Ecto neural progenitor cell (in vitro differentiated cells): ENCODE measurements at places on chromosomes 11 and 22.

DNA sequence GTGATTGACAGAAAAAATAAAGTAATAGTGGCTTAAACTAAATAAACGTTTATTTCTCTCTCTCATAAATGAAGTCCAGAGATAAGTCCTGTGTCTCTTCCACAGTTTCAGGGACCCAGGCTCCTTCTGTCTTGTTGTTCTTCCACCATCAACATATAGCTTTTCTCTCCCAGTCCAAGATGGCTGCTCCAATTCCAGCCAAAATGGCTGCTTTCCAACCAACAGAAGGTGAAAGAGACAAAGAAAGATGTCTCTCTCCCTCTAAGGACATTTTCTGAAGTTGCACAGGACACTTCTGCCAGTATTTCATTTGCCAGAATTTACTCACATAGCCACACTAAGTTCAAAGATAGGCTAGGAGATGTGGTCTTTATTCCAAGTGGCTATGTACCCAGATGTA, 9.4 kb upstream of the PLEKHB1 start:
- no peak for DNase-seq

DNA sequence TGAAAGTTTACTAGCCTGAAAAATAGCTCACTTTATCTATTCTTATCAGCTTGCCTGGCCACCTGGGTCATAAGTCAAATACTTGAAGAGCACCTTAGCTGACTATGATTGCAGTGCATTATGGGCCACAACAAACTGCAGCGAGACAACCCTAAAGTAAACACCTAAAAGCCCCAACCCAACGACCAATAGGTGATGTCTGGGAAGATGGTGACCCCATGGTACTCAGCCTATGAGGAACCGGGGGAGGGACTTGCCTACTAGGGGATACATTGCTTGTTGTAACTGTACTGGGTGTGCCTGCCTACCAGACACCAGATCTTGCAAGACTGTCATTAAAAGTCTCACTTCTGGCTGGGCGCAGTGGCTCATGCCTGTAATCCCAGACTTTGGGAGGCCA, 35.6 kb upstream of the APOBEC3A start:
- DNase-seq, result no peak

- DNase-seq, result peak; percentile 52
Measured at GRCh38 chr11:124754710-124755109, 2.7 kb upstream of the VSIG2 start.

- no peak for DNase-seq
Measured at GRCh38 chr11:86952221-86952875, 2.8 kb downstream of the FZD4 start.

DNA sequence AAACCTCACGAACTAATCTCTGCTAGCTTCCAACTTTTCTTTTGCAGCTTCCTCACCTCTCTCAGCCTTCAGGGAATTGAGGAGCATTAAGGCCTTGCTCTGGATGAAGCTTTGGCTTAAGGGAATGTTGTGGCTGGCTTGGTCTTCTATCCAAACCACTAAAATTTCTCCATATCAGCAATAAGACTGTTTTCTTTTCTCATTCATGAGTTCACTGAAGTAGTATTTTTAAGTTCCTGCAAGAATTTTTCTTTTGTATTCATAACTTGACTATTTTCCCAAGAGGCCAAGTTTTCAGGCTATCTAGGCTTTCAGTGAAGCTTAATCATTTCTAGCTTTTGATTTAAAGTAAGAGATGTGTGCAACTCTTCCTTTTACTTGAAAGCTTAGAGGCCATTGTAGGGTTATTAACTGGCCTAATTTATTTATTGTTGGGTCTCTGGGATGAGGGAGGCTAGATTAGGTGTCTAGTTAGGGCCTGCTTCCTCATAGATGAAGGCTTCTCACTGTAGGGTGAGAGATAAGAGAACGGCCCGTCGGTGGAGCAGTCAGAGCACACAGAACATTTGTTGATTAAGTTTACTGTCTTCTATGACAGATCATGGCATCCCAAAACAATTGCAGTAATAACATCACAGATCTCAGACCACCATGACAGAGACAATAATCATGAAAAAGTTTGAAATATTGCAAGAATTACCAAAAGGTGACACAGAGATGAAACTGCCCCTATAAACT, 33.2 kb downstream of the CSF2RB start:
- DNase-seq, result no peak

DNA sequence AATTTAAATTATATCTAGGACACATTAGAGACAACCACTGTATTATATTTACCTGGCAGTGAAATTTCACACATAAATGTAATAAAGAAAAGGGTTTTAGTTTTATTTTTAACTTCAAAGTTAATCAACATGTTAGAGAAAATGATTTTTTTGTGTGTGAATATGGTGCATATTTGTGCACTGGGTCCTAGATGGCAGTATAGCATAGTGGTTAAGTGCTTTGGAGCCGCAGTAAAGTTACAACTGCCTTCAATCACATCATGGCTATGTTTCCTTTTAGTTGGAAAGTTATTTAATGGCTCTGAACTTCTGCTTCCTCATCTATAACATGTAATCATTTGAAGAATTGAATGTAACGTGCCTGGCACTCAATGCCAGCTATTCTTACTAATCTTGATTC, 108.9 kb upstream of the DDI1 start:
- DNase-seq, result no peak

DNA sequence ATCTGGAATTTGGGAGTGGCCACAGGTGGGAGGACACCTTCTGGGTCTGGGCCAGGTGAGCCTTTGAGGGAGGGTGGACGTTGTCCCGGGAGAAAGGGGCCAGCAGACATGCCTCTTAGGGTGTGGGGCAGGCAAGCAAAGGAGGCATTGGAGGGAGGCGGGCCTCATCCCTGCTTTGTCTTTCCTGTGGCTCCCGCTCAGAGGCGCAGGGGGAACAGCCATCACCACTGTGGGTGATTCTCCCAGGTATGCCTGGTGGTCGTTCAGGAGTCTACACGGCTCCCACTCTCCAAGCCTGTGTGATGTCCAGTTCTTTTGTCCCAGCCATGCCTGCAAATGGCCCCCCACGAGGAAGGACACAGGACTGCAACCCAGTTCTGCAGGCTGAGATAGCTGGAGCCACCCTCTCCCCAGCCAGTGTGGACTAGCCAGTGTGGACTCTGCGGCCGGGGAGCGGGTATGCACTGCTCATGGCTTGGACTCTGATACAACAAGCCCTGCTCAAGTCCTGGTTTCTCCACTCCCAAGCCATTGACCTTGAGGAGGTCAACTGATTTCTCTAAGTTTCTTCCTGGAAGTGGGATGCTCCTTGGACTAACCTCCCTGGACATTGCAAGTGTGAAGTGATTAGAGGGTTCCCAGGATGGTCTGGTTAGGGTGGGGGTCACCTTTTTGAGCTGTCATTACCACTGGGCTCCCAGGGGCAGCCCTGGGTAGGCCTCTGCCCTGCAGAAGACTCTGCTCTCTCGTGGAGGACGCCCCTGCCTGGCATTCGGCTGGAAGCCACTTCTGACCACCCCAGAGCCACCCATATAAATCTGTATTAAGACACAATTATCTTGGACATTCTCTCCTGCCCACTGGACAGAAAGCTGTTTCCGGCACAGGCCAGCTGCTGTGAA, 1151.2 kb downstream of the BRD1 start:
- no peak for DNase-seq

DNA sequence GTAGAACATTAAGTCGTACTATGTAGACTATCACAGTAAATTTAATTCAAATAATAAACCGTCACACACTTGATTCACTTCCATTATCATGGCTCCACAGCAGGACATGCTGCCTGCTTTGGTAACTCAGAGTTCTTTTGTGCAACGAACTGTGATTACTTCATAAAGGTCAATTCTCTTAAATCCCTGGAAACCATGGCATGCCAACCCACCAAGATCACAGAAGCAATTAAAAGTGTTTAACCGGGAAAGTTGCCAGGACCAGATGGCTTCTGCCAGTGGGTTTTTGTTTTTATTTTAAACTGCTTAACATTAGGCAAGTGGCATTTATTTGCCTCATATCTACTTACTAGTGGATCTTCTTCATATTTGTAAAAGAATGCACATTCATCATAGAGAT, 1162.1 kb downstream of the DLG2 start:
- DNase-seq, result no peak

DNA sequence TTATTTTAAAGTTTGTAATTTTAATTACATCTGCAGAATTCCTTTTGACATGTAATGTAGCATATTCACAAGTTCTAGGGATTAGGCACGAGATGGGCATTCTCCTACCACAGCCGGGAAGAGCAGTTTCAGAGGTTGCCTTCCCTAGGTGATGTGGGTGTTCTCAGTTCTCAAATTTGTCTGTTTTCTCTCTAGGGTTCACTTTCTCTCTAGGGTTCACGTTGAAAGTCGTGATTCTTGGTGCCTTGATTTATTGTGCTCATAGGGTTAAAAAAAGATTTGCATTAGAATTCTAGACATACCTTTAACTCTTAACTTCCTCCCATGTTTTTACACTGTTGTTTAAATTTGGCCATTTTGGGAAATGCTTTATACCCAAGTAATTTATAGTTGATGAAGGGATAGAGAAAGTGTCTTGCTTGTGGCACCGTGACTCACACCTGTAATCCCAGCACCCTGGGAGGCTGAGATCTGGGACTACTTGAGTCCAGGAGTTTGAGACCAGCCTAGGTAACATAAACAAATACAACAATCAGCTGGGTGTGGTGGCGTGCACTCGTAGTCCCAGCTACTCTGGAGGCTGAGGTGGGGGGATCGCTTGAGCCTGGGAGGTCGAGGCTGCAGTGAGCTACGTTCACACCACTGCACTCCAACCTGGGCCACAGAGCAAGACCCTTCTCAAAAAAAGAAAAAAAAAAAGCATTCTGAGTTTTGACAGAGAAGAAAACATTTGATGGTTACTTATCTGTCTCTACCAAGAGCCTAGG, 3.6 kb downstream of the MED15 start:
- DNase-seq, result no peak

GRCh38 chr11:13772223-13773046, 104.0 kb downstream of the FAR1 start:
- DNase-seq, result no peak

DNA sequence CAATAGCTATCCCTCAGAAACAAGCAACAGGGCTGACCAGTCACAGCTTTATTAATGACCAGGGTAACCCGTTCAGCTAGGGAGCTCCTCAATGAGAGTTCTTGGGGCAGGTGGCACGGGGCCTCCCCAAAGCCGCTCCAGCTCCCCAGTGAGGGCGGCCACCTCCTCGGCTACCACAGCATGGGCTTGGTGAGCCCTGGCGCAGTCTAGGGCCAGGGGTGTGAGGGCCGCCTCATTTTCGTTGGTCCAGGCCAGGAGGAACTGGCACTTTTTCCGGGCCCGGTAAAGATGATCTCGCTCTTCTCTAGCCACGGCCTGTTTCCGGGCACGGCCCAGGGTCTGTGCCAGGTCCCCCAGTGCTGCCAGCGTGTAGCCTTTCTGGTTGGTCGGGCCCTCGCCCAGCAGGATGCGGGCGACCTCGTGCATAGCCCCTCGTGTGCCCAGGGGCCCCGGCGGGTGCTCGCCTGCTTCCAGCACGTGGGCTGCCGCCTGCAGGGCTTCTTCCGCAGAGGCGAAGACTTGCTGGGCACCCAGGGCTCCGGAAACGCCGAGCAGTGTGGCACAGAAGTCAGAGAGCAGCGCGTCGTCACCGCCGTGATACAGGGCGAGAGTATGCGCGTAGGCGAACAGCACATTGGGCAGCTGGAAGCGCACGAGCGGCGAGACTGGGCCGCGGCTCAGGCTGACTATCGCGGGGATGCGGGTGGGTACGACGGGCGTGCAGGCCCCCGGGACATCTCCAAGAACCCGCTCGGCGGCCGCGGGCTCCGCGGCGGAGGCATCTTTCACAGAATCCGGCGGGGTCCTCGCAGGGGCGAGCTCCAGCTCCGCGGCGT, 913 bp downstream of the ZNHIT2 start:
- peak; percentile 47 for DNase-seq

GRCh38 chr11:8056810-8057463, 24.1 kb upstream of the TUB start:
- DNase-seq, result no peak

- DNase-seq, result no peak
Measured at GRCh38 chr11:44785856-44786607, 59.3 kb downstream of the TSPAN18 start.

DNA sequence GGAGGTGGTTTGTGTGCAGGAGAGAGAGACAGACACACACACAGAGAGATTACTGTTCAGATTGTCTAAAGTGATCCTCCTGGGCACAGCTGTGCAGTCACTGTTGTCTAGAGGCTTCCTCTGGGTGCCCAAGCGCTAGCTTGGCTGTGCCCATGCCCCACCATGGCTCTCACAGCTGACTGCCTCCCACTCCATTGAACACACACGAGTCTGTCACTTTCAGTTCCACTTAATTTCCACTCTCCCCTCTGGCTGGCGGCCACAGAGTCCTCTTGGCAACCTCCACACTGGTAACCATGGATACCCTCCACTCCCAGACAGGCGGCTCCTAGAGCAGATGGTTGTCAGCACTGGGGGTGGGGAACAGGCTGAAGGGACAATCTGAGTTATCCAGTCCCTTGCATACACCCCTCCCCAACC, 29.1 kb downstream of the MAP6 start:
- peak; percentile 69 for DNase-seq

GRCh38 chr22:37176464-37177061, 11.5 kb downstream of the C1QTNF6 start:
- DNase-seq, result no peak

DNA sequence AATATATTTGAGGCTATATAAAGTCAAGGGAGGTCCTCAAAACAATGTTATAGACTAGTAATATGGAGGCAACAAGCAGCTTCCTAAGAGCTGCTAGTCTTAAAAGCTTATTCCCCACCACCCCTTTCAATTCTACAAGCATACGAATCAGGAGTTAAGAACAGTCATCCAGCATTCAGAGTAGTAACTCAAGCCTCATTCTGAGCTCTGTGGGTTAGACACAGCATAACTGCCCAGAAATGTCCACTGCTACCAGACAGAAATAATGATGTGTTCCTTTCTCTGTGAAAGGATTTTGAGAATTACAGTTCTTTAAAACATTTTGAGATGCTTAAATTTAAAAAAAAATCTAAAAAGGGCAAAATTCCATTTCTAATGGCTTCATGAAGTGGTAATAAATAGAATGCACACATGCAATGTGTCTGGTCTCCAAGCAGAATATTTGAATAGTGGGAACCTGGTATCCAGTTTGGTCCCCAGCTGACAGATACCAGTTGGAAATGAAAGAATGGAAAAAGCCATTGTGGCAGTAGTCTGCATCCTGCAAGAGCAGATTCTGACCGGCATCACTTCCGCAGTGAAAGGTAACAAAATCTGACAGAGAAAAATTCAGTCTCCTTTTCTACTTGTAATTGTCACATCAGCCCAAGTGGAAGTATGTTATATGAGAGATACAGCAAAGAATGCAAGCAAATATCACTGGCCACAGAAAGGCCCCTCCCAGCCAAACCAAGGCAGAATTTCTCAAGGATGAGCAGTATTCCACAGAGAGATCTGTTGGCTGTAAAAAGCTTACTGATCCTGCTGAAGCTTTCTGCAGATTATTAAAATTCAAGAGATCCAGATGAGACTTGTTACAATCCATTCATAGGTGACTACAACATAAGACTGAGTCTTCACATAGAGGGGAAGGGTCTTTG, 310.8 kb upstream of the PITPNB start:
- DNase-seq, result no peak

- DNase-seq, result peak; percentile 83
Measured at GRCh38 chr11:60915248-60915914, 1.4 kb downstream of the TMEM109 start.

- no peak for DNase-seq
Measured at GRCh38 chr11:111846636-111847035, 24.7 kb downstream of the ALG9 start.
